ENCODE measurements at places on chromosomes 2 and 18.

DNA sequence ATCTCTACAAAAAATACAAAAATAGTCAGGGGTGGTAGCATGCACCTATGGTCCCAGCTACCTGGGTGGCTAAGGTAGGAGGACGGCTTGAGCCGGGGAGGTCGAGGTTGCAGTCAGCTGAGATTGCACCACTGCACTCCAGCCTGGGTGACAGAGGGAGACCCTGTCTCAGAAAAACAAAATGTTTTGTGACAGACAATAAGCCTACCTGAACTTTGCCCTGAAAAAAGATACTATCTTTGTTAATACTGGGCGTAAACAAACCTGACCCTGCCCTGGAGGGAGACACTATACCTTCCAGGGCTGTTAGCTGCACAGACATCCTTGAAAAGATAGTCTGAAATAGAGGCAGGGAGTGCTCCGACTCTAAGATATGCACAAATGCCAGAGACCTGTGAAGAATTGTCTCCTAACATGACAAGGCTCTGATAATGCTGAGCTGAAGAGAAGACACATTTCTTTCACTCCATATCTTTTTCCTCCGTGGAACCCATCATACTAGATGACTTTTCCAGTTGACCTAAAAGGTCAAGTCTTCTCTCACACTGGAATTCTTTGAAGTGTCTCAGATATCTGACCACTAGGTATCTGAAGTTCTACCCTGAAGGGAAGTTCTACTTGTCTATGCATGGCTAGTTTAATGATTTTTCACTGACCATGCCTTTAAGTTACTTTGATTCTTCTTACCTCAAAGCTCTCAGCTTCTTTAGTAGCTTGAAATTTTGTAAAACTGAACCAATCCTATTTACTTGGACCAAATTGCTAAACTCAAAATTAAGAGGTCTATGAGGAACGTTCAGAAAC, 20.9 kb upstream of the HK2 start:
- DNase-seq, result no peak

DNA sequence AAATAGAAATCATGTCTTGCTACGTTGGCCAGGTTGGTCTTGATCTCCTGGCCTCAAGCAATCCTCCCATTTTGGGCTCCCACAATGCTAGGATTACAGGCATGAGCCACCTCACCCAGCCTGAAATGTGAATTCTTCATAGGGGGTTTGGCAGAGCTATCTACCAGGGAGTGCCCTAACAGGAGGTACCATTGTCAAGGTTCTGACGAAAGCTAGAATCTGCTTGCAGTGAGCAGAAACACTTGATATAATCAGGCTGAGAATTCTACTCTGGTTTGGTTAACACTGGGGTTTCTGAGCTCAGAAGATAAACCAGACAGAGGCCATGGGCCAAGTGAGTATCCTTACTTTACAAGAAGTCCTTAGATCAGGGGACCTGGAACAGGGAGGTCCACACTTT, 7.2 kb upstream of the LAMA3 start:
- DNase-seq, result no peak

DNA sequence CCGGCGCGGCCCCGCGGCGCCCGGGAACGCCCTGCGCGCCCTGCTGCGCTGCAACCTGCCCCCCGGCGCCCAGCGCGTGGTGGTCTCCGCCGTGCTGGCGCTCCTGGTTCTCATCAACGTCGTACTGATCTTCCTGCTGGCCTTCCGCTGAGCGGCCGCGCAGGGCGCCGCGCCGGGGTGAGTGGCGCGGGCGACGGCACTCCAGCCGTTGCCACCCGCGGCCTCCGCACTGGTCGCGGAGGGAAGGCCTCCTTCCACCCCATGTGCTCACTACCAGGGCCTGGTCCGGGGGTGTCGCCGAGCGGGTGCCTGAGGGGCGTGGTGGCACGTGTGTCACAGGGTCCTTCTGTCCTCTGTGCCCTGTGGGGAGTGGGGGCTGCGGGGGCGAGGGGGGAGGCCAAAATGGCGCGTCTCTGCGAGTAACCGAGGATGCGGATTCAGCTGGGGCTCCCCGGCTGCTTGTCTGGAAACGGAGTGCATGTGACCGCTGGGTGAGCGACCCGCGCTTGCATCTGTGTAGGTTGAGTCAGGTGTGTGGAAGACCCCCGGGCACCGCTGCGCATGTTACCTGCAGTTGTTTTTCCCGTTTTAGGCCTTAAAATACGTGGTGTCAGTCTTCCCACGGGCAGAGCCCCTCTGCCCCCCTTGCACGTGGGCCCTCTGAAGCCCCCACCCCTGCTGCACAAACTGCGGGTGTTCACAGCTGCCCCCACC, 58.0 kb downstream of the FAM168B start:
- DNase-seq, result no peak

DNA sequence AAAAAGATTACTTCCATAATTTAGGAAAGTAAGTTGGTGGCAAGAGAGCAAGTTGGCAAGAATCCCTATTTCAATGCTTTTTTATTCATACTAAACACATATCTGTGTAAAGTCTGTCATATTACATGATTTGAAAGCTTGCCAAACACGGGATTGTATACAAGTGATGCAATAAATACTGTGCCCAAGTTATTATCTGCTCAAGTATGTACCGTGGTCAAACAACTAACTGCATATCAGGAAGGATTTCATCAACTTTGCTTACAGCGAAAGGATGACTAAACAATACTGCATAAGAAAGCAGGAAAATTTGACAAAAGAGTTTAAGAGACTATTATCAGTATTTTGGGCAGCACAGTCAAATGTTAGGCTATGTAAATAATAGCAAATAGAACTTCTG, 69.6 kb upstream of the SCN1A start:
- peak; percentile 12 for DNase-seq

DNA sequence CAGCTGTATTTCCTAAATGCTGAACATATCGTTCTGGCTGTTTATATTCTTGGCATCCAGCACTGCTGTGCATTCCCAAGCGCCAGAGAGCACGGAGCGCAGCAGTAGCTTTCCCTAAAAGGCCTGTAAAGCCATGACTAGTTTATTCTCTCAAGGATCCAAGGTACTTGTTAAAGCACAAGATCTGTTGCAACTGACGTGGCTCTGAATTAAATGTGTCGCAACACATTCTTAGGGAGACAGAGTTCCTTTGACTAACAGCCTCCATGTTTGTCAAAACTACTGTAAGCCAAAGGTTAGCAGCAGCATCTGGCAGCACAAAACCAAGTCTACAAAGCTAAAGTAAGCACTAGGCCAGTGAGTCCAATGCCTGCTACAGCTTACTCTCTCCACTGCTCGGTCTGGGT, 188.6 kb upstream of the FN1 start:
- DNase-seq, result peak; percentile 100

DNA sequence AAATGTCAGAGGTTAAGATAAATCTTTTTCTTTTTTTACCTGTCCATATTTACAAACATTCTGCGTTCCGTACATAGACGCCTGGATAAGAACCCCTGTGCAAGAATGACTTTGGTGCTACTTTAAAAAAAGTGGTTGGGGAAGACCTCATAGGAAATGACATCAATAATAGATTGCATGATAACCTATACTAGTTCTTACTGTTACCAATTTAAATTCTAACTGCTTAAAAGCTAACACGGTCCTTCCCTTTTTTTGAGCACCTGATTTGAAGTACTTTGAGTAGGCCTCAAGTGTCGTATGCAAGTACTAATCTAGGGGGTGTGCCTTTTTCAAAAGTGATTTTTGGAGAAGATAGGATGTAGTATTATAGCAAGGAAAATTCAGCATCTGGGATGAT, 2.1 kb downstream of the SLC39A10 start:
- DNase-seq, result peak; percentile 35

GRCh38 chr18:13032173-13032572, 41.0 kb downstream of the CEP192 start:
- DNase-seq, result no peak

DNA sequence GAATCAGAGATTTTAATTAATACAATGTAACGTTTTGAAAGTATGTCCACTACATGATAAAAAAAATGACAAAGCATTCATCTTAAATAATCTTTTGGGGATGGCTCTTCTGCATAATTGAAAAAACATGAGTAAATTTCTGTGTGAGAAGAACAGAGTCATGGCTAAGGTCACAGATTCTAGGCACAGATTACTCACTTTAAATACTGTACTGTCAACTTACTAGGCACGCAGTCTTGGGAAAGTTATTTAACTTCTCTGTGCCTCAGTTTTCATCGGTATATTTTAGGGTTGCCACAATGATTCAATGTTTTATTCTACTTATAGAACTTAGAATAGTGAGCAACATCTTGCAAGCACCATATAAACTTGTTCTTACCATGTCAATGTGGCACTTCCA, 49.2 kb downstream of the TMEFF2 start:
- DNase-seq, result no peak

DNA sequence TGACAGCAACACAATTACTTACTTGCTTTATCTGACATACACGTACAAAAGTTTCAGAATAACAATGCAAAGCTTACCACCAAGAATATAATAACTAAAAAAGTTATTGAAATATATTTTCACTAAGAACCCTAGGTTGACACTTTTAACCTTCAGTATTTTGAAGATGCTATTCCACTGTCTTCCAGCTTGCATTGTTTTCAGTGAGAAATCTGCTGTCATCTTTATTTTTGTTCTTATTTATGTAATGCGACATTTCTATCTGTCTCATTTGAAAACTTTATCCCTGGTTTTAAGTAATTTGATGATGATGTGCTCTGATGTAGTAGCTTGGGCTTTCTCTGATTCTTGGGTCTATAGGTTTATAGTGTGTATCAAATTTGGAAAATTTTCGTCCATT, 165.0 kb upstream of the SMIM21 start:
- no peak for DNase-seq

- peak; percentile 80 for DNase-seq
Observed at GRCh38 chr18:42114310-42114943, 159.4 kb downstream of the PIK3C3 start.

GRCh38 chr2:130300970-130301348, 41.7 kb upstream of the IMP4 start:
- DNase-seq, result no peak

GRCh38 chr18:47108998-47109405, 41.3 kb downstream of the HDHD2 start:
- no peak for DNase-seq

- no peak for DNase-seq
Observed at GRCh38 chr2:164438490-164439205, 182.6 kb downstream of the GRB14 start.

- no peak for DNase-seq
Observed at GRCh38 chr18:13623348-13623747, 103.0 kb downstream of the FAM210A start.

DNA sequence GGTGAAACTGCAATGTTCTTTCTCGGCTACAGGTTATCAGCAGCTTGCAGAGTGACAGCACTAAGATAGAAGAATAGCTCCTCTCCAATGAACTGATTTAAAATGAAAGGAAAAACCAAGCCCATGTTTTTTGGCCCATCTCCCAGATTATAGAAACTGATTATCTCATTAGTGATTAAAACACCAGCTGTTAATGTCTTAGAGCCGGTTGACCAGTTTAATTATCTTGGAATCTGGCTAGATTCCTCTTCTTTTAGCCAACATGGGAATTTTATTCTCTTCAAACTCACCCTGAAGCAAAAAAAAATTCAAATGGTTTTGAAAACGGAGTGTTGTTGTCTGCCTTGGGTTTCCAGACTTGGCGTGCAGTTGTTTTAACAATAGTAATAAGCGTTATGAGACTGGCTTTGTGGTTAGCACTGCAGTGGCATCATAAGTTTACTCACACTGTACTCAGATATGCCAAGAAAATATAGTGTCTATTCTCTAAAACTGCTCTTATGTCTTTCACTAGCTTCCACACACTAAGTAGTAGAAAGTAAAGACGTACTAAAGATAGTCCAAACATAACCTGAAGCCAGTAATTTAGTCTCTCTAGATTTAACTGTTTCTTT, 665.3 kb downstream of the STK39 start:
- peak; percentile 12 for DNase-seq

- DNase-seq, result peak; percentile 35
Observed at GRCh38 chr2:224946895-224947294, 95.4 kb downstream of the DOCK10 start.

DNA sequence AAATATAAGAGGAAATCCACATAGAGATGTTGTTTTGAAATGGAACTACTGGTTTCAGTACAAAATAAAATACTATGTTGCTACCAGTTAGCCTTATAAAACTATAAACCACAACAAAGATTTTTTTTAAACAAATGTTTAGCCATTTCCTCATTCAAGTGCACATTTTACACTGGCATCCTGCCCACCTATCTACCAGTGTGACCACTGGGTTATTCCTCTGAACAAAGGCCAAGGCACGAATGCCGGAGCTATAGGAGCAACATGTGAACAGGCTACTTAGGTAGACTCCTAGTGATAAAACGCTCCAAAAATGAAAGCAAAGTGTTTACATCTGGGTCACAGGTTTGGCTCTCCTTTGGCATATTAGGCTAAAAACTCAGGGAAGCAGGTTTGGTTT, 31.8 kb upstream of the SULT1C4 start:
- no peak for DNase-seq

GRCh38 chr2:138607746-138608145, 106.2 kb downstream of the SPOPL start:
- no peak for DNase-seq

- DNase-seq, result peak; percentile 43
Observed at GRCh38 chr2:156320486-156321098, 11.9 kb downstream of the NR4A2 start.

DNA sequence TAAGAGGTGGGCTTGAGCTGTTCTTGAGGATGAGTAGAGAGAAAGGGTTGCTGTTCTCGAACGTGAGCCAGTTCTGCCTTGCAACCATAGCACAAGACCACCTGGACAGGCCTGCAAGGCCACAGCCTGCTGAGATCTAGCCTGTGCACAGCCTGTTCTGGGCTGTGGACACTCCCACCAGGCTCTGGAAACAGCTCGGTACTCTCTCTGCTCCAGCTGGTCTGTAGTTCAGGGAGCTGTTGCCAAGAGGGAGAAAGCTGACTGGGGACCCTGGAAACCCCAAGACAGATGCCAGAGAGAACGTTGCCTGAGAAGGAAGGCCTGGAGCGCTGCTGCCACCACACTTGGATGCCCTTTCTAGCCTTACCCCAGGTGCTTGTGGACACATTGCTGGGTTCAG, 69.8 kb downstream of the CTIF start:
- DNase-seq, result no peak

- peak; percentile 67 for DNase-seq
Observed at GRCh38 chr2:235234736-235235135, 259.1 kb upstream of the AGAP1 start.

GRCh38 chr18:42588786-42589185, 526.7 kb downstream of the RIT2 start:
- DNase-seq, result no peak

DNA sequence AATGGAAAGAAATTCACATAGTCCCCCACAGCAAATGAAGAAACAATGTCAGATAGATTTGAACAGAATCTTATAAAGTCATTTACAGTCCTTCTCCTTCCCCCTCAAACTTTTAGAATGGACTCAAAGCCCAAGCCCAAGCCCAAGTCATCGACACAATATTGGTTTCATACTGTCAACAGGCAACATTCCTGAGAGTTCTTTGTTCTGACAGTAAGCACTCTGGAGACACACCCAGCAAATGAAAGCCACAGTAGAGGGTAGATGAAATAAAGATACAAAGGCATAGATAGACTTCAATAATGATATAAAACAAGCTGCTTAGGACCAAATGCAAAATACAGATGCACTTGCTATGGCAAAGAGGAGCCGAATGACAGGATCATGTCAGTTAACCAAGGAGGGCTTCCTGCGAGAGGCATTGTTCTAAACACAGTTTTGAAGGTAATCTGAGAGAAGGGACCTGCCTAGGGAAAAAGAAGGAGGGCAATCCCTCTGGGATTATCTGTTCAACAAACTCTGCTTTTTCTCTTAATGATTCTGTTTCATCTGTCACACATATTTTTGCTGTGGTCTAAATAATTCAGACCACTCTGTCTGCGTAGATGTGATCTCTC, 97.1 kb upstream of the MAP4K3 start:
- no peak for DNase-seq

All from fibroblast of villous mesenchyme (primary cell).